Cortex of kidney (tissue), 1 donor: ENCODE measurements at places on chromosomes 11 and 22.

GRCh38 chr11:107962181-107962580, 33.9 kb downstream of the RAB39A start:
- no peak for DNase-seq

- DNase-seq, result no peak
These were observed 21.4 kb downstream of the CHID1 start for GRCh38 chr11:889257-889656.

DNA sequence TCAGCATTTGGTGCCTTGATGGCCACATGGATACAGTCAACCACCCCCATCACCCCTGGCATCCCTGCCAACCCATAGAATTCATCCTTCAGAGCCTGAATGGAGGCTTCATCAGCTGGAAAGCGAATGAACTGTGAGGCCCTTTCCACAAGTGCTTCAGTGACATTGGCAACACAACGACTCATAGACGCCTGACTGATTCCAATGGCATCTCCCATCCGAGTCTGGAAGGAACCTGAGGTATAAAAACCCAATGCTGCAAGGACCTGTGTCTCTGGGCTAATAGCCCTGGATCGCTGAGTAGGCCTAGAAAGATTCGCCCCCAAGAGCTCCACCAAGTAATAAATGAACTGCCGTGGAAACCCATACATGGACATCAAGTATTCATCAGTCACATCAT, 1.3 kb downstream of the HARBI1 start:
- DNase-seq, result no peak

GRCh38 chr22:36713436-36713835, 9.9 kb upstream of the CACNG2 start:
- DNase-seq, result no peak

DNA sequence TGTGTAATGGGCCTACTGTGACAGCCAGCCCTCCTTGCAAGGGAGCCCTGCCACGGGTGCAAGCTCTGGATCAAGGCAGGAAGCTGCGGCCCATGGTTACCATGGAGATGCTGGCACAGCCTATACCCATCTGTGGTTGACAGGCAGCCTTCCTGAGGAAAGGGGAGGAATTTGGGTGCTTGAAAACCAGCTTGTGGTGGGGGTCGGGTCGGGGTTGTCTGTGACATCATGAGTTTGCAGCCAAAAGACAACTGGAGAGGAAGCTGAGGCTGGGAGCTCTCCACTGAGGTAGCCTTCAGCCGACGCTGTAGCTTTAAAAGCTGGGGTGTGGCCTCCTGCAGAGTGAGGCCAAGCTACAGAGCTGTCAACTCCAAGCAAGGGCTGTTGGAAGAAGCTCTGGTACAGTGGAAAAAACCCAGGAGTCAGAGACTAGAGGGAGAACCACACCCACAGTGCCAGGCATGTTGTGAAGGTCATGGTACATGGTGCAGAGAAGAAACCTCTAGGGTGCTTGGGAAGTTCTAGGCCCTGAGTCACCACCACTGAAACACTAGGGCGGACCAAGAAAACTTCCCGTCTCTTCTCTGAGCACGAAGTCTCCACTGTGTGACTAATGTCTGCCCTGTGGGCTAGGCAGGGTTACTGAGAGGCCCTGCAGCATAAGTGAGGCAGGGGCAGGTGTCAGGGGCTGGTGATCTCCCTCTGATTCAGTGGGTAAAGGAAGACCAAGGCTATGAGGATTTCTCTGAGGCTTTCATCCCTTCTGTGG, 10.8 kb upstream of the LDHA start:
- DNase-seq, result no peak

DNA sequence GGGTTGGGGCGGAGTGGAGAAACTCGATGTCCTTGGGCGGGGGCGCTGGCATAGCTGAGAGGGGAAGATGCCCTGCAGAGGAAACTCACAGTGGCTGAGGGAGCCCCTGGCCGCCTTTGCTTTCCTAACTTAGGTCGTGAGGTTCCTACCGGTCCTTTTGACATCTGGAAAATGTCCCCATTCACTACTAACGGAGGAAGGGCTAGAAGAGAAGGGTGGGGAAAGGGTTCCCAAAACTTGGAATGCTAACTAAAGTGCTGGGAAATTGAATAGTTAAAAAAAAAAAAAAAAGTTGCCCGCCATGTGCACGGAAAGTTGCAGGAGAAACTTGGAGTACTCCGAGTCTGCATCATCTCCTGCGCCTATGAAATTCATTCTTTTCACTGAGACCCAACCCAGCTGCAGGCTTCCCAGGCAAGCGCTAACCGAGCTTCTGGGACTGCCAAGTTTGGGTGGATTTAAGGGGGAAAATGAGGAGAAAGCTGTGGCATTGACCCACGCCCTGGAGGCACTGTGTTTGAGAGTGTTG, 796 bp downstream of the TIMP3 start:
- DNase-seq, result no peak

GRCh38 chr11:123509737-123510578, 79.9 kb downstream of the GRAMD1B start:
- no peak for DNase-seq

- DNase-seq, result no peak
These were observed 27.8 kb upstream of the GRAMD4 start for GRCh38 chr22:46592390-46592872.

GRCh38 chr11:111550258-111550657, 9.7 kb downstream of the LAYN start:
- no peak for DNase-seq

- DNase-seq, result no peak
These were observed 119.2 kb downstream of the PHF21B start for GRCh38 chr22:44890416-44891292.

DNA sequence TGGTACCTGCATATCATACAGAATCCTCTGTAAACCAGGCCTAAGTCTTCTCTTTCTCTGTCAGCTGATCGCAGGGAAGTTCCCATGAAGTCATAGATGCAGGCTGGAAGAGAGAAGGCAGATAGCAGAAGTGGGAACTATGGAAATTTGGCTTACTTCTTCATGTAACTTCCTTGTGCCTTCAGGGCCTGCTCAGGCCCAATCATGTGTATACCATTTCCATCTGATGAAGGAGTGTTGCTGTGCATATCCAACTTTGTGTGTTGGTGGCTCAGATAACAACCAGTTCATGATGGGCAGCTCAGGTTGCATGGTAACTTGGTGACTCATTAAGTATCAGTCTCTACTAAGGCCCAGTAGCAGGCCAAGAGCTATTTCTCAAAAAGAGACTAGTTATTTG, 53.1 kb upstream of the CEP295 start:
- DNase-seq, result no peak

GRCh38 chr11:2942447-2942846, 13.2 kb upstream of the PHLDA2 start:
- DNase-seq, result no peak

DNA sequence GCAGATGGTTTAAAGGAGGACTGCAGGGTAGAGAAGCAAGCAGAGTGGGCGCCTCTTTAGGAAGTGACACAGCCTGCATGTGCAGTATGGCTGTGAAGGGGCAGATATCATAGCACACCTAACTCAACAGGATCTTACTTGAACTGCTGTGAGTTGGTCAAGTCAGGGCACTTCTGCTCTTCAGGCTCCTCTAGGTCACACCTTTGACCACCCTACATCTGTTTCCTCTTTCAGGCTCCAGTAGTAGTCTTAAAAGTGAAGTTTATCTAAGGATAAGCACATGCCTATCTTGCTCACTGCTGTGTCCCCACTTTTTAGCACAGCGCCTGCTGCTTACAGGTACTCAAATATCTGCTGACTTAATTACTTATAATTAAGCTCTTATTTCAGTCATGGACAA, 6.5 kb downstream of the MRPL16 start:
- no peak for DNase-seq

DNA sequence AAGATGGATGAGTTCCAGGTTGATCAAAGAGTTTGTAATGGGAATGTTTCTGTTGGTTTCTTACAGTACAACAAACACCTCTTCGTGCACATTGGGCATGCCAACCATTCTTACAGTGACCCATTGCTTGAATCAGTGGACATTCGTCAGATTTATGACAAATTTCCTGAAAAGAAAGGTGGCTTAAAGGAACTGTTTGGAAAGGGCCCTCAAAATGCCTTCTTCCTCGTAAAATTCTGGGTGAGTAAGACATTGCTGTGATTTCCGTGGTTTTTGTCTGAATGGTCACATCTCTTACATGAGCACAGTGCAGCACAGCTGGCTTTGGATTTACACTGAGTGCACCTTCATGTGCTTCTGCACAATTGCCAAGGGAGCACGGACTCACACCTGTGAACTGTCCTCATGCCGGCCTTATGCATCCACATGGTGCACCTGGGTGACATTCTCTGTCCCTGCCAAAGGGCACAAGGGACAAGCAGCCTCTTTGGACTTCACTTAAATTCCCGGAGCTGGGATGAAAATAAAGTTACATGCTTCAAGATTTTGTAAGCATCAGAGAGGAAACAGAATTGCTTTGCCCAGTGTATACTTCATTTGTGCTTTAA, 107.1 kb upstream of the RASSF10 start:
- DNase-seq, result no peak

GRCh38 chr11:27205250-27205649, 157.8 kb downstream of the CCDC34 start:
- no peak for DNase-seq

GRCh38 chr11:9380773-9381172, 3.7 kb upstream of the IPO7 start:
- DNase-seq, result no peak

DNA sequence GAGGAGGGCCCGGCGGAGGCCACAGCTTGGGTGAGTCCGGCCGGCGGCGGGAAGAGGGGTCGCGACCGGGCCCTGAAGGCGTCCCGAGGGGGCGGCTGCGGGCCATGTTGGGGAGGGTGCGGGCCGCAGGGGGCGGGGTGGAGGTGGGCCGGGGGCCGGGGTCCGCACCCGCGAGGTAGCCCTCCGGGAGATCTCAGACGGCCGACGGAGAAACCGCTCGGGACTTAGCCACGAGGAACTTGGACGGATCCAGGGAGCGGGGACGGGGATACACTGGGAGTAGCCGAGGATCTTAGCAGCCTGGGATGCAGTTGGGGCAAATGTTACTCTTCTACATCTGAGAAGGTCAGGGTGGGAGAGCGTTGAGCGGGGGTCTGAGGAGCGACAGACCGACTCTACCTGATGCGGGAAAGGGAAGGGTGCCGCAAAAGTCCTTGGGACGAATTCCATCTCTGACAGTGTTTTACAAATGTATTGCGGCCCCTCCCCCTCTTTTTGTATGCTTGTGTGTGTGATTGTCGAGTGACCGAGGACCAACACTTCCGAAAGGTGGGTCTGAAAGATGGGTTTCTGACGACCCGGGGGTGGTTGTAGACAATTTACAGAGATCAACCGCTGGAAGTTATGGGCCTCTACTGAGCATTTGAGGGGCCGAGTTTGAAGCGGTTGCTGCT, 658 bp downstream of the STIP1 start:
- no peak for DNase-seq

DNA sequence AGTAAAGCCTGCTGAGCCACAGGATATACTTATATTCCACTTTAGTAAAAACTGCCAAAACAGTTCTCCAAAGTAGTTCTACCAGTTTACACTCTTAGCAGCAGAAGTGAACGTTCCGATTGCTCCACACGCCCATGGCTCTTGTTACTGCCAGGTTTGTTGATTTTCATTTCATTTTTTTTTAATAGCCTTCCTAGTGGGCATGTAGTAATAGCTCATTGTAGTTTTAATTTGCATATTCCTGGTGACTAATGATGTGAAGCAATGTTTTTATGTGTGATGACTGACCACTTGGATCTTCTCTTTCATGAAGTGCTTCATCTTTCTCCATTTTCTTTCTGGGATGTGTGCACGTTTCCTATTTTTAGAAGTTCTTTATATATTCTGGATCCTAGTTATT, 4.8 kb upstream of the C11orf97 start:
- no peak for DNase-seq

GRCh38 chr11:67614730-67615714, 8.3 kb downstream of the NDUFV1 start:
- DNase-seq, result no peak

DNA sequence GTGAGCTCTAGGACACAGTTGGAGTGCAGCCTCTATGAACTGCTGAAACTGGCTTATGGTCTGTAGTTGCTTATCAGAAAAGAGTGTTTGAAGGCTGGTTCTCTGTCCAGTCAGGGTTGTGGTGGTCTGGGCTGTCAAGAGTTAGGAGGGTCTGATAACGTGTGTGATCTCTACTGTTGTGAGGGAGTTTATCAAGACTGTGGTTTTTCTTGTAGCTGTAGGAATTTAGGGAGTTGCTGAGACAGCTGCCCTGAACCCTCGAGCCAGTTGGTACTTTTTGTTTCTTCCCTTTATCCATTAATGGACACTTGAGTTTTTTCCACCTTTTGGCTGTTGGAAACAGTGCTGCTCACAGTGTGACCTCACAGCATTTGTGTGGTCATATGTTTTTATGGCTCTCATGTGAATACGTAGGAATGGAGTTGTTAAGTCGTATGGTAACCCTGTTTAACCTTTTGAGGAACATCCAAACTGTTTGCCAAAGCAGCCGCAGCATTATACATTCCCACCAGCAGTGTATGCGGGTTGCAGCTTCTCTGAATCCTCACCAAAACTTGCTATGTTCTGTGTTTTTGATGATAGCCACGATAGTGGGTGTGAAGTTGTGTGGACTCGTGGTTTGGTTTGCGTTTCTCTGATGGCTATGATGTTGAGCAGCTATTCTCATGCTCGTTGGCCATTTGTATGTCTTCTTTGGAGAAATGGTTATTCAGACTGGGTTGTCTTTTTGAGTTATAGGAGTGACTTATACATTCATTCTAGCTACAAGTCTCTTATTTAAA, 20.9 kb upstream of the DGCR8 start:
- DNase-seq, result no peak

- no peak for DNase-seq
These were observed 113.0 kb downstream of the ADAMTS15 start for GRCh38 chr11:130561441-130561881.

- DNase-seq, result no peak
These were observed 611.7 kb downstream of the OPCML start for GRCh38 chr11:132920451-132921096.

DNA sequence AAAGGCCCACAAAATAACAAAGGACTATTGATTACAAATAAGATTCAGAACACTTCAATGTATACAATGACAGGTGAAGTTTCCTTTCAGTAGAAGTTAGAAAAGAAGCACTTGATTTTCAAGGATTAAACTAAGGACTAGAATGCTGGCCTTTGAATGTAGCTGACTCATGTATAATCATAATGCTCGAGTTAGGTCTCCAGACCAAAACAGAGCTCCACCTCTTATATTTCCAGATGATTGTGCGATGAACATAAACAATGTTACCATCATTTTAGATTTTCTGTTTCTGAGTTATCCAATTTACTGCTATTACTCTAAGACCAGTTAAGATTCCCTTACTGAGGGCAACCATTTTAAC, 40.4 kb upstream of the RAPSN start:
- DNase-seq, result no peak

DNA sequence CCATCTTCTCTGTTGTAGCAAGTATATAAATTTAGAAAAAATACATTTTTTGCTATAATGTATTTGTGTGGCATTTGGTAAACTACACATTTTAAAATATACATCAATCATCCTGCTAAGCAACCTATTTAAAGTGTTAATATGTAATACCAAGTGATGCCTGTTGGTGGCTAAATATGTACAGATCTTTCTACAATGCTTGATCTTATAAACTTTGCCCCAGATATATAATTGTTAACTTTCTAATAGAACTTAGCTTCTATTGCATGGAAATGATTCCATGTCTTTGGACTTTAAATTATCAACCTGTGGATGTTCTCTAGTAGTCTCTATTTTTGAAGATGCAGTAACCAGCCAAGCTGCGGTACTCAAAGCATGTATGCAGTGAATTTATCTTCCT, 1260.4 kb upstream of the RAG2 start:
- DNase-seq, result no peak

- DNase-seq, result no peak
These were observed 576 bp upstream of the SC5D start for GRCh38 chr11:121291896-121292494.
